ENCODE measurements at places on chromosomes 2 and 18.

DNA sequence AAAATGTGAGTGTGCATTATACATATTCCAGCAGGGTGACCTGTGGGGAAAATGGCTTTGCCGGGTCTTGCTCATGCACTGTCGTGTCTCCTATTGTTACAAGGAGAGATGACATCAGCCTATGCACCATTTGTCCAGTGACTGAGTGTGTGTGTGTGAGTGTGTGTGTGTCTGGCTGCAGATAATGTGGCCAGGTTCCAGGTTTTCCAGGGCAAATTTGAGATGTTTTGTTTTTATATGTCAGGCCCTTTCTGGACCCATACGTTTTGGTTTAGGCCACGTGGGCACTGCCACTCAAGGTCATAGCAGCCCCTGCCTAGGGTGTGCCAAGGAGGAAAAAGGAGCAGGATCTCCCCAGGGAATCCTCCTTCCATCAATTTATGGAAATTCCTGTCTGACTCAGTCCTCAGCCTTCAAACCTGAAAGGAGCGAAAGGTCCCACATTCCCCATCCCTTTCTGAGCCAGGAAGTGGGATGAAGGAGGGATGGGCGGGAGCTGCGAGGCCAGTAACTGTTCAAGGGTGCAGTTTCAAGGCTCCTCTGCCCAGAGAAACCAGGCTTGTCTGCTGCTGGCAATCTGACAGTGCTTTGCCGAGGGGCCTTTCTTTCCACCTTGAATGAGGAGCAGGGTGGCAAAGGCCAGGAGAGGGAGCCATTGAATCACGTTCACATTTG lies 93.0 kb upstream of the SMAD2 start:
- no peak for DNase-seq

DNA sequence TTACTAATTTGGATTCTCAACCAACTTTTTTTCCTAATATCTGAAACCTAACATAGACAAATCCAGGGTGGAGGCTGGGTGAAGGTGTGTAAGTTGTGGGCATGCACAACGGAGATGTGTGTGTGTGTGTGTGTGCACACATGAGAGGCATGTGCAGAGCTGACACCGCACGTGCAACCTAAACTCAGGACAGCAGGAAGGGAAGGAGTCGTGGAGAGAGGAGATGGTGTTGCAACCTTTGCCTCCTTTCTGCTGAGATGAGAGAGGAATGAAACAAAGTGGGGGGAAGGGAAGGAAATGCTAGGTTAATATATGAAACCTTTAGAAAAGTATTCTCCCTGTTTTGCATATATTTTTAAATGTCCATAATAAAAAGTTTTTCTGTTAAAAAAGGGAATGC lies 64.7 kb downstream of the KCTD1 start:
- no peak for DNase-seq

- DNase-seq = no peak
These were observed 712.0 kb upstream of the NXPH2 start for GRCh38 chr2:139492131-139492680.

DNA sequence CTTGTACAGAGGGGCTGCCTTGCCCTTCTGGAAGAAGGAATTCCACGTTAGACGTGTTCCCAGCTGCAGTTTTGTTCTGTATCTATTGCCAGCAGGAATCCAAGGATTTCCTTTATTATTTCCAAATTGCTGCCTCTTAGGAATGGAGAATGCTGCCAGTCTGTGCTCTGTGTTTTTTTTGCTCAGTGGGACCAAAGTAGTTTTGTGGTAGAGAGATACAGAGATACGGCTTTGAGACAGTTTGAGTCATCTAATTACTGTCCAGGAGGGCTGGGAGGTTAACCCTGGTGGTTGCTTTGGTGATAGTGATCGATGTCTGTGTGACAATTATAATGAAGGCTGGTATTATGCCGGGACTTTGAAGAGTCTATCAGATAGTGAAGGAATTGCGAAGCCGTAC lies 26.3 kb downstream of the ASAP2 start:
- no peak for DNase-seq

GRCh38 chr18:62797329-62797728 lies 82.0 kb downstream of the PHLPP1 start:
- DNase-seq = no peak

GRCh38 chr2:9440058-9440727 lies 16.7 kb downstream of the CPSF3 start:
- DNase-seq = no peak

GRCh38 chr2:218819093-218819492 lies 12.5 kb downstream of the PRKAG3 start:
- DNase-seq = no peak

- DNase-seq = no peak
These were observed 87.6 kb downstream of the ALPK2 start for GRCh38 chr18:58541146-58541788.

GRCh38 chr2:70084973-70085710 lies 2.1 kb upstream of the PCBP1 start:
- DNase-seq = peak; percentile 31

DNA sequence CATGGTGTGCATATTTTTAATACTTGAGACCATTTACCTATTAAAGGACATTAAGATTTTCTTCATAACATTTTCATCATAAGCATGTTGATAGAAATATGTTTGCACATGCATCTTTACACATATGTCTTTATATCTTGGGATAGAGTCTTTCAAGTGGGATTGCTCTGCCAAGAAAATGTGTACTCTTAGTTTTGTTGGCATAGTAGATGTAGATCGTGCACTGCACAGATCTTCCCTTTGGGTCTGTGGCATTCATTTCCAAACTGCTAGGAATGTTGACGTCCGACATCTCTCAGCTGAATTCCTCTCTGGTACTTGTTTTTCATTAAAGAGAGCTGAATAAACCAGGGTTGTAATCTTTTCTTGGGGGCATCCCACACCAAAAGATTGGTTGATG lies 183.2 kb upstream of the RPRM start:
- no peak for DNase-seq

DNA sequence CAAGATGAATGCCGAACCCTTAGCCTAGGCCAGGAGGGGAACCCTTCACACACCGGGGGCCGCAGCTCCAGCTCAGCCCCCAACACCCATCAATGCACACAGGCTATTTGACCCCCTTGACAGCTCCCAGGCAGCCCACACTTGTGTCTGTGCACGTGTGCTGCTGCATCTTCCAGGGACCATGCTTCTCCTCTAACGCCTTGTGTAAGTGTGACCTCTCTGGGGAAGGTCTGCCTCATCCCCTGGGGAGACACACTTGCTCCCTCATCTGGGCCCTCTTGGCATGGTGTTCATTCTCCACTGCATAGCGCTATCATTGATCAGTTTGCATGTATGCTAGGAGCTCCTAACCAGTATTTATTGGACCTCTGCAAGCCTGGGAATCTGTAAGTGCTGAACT lies 120.0 kb upstream of the FHL2 start:
- DNase-seq = no peak

- no peak for DNase-seq
These were observed 23.1 kb downstream of the PRPF40A start for GRCh38 chr2:152694161-152694661.

DNA sequence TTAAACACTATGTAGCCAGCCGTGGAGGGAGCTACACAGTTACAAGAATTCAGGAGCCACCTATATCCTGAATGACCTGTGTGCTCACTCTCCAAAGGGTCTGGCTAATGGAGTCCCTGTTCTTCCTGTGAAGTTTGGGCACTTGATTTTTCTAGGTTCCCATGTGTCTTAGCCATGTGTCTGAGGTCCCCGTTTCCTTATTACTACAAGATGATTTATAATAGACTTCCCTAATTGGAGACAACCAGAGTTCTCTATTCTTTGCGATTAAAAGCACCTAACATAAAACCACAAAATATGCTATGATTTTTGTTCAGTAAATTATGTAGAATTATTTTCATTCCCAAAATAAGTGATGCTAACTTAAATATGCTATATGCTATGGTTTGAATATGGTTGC lies 83.4 kb downstream of the PDK1 start:
- no peak for DNase-seq

- DNase-seq = no peak
These were observed 731 bp downstream of the NRXN1 start for GRCh38 chr2:51031021-51031780.

- no peak for DNase-seq
These were observed 863 bp upstream of the SIX2 start for GRCh38 chr2:45009928-45010701.

GRCh38 chr18:28109781-28110560 lies 67.0 kb downstream of the CDH2 start:
- DNase-seq = no peak

GRCh38 chr2:196520605-196521004 lies 118.9 kb upstream of the CCDC150 start:
- no peak for DNase-seq

GRCh38 chr2:218265626-218266025 lies 4.3 kb downstream of the AAMP start:
- no peak for DNase-seq
